ENCODE measurements at places on chromosomes 7 and 10. TPM values are rescaled to one million over a fixed set of nuclear protein-coding genes. Genes with fewer than 3 reads are reported as not detected.

GRCh38 chr10:30456266-30456665, 22.3 kb downstream of the MAP3K8 start:
- no peak for DNase-seq

DNA sequence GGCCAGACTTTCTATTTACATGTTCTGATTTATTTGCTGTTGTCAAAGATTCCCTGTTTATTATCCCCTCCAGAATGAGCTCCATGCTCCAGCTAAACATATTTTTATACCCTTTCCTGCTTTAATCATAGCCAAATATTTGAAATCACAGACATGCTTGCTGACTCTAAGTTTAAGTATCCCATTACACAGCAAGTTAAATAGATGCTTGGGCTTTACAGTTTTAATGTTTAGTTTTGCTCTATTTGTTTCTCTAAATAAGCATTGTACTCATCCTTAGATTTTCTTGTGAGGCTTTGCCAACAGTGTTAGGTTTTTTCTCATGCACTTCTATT, 196.8 kb downstream of the TAX1BP1 start:
- DNase-seq: no peak

DNA sequence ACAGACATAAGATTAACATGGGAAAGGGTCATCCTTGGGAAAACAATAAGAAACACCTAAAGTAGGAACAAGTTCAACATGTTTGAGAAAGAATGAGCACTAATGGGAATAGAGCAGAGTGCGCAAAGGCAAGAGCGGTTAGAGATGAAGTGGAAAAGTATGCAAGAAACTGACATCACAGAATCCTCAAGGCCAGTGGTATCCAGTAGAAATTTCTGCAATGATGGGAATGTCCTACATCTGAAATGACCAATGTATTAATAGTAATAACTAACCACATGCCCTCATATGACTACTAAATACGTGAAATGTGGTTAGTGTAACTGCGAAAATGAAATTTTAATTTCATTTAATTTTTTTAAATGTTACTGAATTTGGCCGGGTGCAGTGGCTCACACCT, 54.8 kb downstream of the TFEC start:
- DNase-seq: no peak

DNA sequence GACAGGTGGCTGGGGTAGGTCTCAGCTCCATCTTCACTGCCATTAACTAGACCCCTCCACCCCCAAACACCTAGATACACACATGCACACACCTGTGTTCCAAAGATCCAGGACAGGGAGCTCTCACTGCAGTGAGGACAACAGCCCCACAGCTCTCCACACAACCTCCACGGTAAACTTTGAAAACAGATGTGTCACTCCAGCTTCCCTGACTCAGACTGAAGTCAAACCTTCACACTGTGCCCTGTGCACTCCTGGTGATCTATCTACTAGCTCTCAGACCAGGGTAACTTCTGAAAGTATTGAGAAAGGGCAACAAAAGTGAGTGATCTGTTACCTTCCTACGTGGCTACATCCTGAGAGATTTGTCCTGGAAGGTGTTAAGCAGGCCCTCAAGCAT, 519.8 kb downstream of the XPNPEP1 start:
- DNase-seq: no peak

- no peak for DNase-seq
These were observed 293.2 kb upstream of the HABP2 start for GRCh38 chr10:113259576-113260226.

DNA sequence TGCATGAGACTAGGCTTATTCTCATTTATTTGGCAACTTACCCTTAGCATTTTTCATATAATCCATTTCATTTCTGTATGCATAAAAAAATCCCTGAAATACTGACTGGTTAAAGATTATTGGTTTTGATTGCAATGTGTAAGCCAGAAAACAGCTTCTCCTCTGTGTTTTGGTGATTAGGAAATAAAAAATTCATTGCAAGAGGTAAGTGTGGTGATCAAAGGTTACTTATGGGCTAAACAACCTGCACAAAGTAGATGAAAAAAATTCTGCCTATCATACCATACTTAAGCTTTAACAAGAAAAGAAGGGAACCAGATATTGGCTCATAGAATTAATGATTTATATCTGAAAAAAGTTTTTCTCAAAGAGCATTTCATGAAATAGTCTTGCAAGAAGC, 64.0 kb upstream of the TMEM168 start:
- no peak for DNase-seq

DNA sequence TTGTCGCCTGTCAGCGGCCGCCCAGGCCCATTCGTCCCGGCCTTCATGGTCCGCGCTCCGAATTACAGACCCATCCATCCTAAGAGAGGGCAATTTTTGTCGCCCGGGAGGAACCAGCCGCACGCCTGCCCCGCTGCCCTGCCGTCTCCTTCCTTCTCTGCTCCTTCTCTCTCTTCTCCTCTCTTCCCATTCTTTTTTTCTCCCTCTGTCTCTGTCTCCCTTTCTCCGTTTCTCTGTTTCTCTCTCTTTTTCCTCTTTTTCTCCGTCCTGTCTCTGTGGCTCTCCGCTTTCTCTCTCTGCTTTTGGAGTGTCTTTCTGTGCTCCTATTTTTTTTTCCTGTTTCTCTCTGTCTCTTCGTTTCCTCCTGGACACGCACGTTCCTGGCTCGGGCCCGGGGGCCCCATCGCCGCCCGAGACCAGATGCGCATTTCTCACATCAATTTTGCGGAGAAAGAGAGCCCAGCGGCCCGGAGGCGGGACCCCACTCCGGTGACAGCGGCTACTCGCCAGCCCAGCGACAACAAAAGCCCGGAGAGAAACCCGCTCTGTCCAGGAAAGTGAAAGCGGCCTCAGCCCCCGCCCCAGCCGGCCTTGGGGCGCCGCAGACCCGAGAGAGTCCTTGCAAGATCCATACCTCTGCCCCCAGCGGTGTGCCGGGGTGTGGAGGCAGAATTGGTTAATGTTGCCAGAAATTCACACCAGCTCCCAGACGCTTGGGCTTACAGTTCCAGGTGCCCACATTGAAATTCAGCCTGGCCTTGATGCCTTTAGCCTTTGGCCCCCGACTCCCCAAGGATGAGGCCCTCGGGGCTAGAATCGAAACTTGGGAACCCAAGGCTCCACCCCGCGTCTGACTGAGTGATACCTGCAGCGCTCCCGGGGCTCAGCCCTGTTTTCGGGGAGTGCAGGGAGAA, 4.1 kb downstream of the LBX1 start:
- DNase-seq: no peak

GRCh38 chr7:5692112-5692844, 89.2 kb downstream of the RNF216 start:
- no peak for DNase-seq

DNA sequence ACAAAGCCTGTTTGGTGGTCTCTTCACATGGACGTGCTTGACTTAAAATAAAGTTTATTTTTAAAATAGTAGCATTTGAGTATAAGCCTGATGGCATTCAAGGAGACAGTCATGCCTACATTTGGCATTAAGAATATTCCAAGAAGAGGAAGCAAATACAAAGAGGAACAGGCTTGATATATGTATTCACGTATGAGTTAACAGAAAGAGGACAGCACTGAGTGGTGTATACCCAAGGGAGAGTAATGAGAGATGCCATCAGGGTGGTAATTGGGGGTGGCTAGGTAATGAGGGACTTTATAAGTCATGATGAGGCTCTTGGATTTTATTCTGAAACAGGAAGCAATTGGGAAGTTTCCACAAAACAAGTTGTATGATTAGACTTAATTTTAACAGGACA, 363.3 kb downstream of the SEMA3D start:
- no peak for DNase-seq

DNA sequence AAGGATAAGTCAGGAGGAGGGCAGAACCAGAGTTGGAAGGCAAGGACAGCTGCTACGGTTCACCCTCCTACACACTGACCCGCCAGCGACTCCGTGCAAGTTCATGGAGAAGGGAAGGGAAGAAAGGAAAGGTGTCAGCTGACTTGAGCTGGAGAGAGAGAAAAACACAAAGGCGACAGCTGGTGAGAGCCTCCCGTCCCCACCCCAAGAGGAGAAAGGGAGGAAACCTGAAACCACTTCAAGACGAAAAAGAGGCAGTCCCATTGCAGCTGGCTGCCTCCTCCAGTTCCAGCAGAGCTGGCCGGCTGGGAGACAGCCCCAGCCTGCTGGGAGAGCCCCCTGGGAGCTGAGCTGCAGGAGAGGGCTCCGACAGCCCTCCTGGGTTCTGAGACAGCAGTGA, 75.2 kb downstream of the PARD3 start:
- DNase-seq: peak; percentile 47

- no peak for DNase-seq
These were observed 153.3 kb upstream of the INSYN2A start for GRCh38 chr10:127349737-127350136.

- no peak for DNase-seq
These were observed 43.1 kb upstream of the SEC61G start for GRCh38 chr7:54802114-54802513.

DNA sequence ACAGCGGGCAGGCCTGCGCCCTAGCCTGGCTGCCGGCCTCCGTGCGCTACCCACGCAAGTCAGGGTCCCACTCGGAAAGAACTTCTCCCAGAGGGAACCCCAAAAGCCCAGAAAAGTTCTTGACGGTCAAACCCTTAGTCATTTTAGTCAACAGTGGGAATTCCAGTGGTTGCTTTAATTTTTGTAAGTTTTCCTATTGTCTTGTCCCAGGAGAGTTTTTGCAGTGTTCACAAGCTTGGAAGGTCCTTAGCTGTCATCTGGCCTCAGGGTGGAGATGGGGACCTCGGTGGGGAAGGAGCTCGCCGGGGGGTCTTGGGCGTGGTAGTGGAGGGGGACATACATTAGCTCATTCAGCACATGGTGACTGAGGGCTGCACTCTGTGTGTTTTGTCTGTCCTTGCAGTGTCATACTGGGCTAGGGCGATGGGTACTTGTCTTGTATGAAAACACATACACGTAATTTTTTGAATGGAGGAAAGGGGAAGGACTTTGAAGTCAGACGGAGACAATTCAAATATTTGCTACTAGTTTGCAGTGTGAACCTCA, 736 bp downstream of the MINDY4 start:
- peak; percentile 55 for DNase-seq

DNA sequence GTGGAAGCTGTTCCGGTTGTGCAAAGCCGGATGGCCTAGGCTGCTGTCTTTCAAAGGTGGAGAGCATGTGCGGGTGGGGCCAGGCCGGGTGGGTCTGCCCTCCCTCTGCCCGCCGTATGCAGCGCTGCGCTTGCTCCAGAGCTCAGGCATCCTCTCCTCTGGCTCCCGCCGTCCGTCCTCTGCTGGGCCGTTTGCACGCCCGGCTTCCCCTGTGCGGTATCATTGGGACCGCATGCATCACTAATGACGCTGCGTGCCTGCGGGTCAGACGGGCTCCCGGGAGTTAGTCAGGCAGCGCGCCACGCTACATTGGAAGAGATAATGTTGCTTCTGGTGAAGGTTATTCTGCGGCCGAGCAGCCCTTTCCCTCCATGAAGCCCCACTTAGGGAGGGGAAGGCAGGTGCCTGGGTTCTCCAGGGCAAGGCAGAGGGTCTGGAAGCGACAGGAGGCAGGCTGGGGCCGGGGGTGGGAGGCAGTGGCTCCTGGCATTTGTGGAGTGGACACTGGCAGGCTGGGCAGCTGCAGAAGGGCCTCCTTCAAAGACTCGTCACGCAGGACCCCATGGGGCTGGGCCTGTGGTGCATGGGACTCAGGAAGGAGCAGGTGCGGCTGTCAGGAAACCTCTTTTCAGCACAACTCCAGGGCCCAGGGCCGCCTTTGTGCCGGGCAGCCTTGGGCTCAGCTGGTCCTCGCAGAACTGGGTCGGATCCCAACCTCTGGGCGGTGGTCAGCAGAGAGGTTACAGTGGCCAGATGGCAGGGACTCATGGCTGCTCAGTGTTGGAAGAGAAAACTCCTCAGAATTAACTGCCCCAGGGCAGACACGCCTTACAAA, 318.5 kb downstream of the WDR37 start:
- peak; percentile 37 for DNase-seq

- DNase-seq: no peak
These were observed 431.7 kb downstream of the AUTS2 start for GRCh38 chr7:70029993-70030392.

DNA sequence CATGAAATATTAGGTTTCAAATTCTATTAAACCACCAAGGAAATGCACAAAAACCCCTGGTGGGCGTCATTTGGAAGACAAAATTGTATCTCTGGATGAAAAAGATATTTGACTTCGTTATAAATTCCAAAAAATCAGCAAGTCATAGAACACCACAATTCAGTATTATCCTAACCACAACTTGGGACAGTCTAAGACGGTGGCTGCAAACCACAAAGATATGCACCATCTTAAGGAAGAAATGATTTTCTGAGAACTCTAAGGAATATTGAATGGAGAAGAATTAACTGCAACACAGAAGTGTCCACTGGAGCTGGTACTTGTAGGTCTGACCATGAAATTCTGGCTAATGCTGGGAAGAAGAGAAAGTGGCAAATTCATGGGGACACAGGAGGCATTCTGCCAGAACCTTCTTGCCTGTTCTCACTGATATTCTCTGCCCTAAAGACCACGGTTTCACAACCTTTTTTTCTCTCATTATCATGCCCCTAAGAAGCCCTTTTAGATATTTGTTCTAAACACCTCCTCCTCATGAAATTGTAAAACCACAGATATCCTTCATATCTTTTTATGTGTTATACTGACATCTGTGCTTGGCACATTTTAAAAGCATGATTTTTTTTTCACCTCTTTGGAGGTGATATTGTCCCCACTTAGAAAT, 92.9 kb downstream of the SFMBT2 start:
- no peak for DNase-seq

- DNase-seq: no peak
These were observed 112.1 kb downstream of the CUL2 start for GRCh38 chr10:34978080-34978479.

DNA sequence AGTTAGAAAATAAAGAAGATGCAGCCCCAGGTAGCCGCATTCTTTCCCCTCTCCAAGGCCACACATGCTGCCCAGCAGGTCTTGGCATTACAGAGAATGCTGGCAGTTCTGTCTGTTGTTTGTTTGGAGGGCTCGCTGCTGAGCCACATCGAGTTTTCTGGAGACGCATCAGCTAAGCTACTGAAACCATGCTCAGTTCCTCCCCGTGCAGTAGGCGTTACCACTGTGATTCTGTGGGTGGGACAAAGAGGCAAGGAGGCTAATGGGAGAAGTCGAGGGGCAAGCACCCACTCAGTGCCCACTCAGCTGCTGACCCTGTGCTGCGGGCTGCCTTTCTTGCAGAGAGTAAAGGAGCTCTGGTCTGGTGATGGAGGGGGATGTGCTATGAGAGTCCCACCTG, 15.5 kb upstream of the GTPBP4 start:
- no peak for DNase-seq

GRCh38 chr10:17062009-17062408, 67.6 kb downstream of the CUBN start:
- no peak for DNase-seq

GRCh38 chr10:13681960-13682359, 95.2 kb downstream of the PRPF18 start:
- no peak for DNase-seq

Gene SRI
- 315 TPM for polyA plus RNA-seq

Gene ZNF365
- polyA plus RNA-seq: 0.48 TPM

Gene TAC1
- 12.9 TPM for polyA plus RNA-seq

Gene GNG11
- 16.4 TPM for polyA plus RNA-seq

Gene AKR1C3
- 4.1 TPM for polyA plus RNA-seq

Gene INHBA
- polyA plus RNA-seq: 2.8 TPM

Gene ODAD2
- polyA plus RNA-seq: 0.61 TPM

Gene MAGI2
- polyA plus RNA-seq: 2.6 TPM
